ENCODE measurements at places on chromosomes 1 and 21. TPM values are rescaled to one million over a fixed set of nuclear protein-coding genes. Genes with fewer than 3 reads are reported as not detected.

The RYR2 gene
- total RNA-seq = 756 TPM

The C1orf232 gene
- not detected for total RNA-seq

The TXNIP gene
- total RNA-seq = 1,186 TPM

The WDR47 gene
- 22.4 TPM for total RNA-seq

DNA sequence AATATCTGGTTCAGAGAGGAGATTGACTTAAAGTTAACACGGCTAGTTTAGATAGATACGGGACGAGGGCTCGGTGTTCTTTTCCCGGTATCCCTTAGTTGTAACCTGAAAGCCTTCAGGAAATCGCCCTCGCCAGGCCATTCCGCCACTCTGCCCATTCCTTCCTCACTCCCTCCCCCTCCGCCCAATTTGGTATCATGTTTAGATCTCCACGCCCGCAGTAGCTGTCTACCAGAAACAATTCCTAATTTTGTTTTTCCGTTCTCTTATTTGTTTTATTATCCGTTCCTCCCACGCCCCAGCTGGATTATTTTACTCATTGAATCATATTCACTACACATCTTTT, 685 bp upstream of the VAMP4 start:
- peak overlapping the region; percentile 95 for H3K27ac ChIP-seq
- peak overlapping the region; percentile 94 for H3K4me3 ChIP-seq
- peaks cover 6% of the 10 kb centered on the region for H3K36me3 ChIP-seq
- DNase-seq = no peak
- H3K27me3 ChIP-seq = no peaks in the 10 kb centered on the region

The APOBEC4 gene
- total RNA-seq = not detected

DNA sequence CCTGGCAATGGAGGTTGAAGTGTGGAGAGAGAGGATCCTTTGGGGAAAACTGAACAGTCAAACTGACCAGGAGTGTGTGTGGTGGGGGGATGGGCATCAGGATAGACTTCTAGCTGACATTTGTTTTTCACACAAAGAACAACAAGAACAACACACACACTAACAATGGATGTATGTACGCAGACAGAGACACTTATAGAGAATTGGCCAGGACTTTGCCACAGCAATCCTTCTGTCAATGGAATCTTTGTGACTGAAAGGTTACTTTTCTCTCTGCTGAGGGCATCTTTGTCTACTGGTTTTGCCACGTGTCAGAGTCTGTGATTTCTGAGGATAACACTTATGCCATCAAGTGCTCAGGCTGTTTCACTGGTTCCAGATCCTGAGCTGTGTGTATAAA, 12.4 kb upstream of the FCGR2A start:
- H3K4me3 ChIP-seq = no peak overlapping the region
- H3K27me3 ChIP-seq = no peaks in the 10 kb centered on the region
- no peak for DNase-seq
- no peaks in the 10 kb centered on the region for H3K36me3 ChIP-seq
- no peak overlapping the region for H3K27ac ChIP-seq
- no peaks in the 10 kb centered on the region for H3K4me1 ChIP-seq

GRCh38 chr1:22978299-22978698, 5.6 kb upstream of the LACTBL1 start:
- H3K36me3 ChIP-seq = no peaks in the 10 kb centered on the region
- no peaks in the 10 kb centered on the region for H3K27me3 ChIP-seq
- H3K4me3 ChIP-seq = no peak overlapping the region
- H3K27ac ChIP-seq = no peak overlapping the region
- no peak for DNase-seq

GRCh38 chr1:56441601-56442000, 137.8 kb downstream of the PLPP3 start:
- H3K27ac ChIP-seq = no peak overlapping the region
- no peak for DNase-seq
- peaks cover 42% of the 10 kb centered on the region for H3K4me1 ChIP-seq
- no peaks in the 10 kb centered on the region for H3K27me3 ChIP-seq
- no peaks in the 10 kb centered on the region for H3K36me3 ChIP-seq

Measured in right atrium auricular region (tissue), 2 donors.